Cerebellar nuclear complex (tissue), 1 donor: ENCODE measurements at places on chromosomes 1 and 21.

DNA sequence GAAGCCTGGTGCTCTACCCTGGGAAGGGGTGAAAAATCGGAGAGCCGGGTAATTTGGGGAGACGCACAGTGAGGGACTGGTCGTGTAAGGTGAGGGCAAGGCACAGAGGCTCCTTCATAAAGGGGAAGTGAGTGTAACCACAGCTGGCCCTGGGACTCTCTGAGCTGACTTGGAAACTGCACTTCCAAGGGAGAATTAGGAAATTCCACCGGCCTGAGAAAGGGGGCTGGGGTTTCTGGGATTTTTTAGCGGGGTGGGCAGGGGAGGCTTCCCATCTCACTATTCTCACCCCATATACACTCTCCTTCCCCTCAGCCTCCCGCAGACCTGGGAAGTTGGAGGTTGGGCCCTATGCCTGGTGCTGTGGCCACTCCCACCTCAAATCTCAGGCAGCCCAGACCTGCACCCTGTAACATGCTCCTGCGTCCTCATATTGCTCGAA, 88.3 kb upstream of the IPO9 start:
- no peak for DNase-seq

DNA sequence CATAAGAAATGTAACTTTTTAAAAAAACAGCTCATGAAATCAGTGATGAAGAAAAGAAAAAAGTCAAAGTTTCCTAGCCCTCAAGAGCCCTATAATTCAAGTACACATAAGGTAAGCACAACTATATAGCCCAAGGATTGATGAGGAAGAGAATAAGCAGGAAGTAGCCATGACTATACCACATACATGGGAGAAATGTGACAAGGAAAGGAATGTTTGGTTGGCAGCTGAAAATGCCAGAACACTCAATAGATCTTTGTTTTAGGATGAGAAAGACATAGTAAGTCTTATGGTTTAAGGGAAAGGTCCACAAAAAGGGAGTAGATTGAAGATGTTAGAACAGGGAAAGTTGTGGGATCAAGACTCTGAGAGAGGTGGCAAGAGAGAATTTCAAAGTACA, 5.7 kb downstream of the DOCK7 start:
- no peak for DNase-seq

DNA sequence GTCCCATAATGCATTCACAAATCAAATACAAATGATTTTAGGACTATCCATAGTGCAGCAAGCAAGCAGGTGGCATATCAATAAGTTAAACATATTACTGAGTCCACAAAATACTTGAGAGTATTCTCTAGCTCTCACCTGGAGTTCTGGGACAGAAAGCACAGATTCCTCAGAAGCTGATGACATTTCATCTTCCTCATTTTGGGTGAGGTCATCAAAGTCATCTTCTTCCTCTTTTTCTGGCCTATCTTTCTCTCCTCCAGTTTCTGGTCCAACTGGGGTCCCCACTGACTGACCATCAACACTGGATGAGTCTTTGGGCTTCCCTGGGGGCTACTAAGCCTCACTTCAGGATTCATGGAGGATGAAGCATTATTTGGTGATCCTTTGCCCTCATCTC, 38.9 kb downstream of the YY1AP1 start:
- DNase-seq = no peak

DNA sequence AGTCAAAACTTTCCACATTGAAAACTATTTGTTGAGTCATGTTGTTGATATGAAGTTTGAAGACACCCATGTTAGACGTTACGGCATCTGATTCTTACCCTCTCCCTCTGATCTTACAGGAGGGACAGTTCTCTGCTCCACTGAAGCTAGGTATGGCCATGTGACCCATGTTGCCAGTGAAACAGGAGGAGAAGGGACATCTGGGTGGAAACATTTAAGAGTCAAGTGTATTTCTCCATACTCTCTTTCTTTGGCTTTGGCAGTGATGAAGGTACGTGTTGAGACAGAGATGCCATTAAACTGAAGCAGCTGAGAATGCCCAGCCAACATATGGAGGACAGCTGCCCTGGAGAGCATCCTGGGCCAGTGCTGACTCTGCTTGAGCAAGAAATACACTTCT, 198.4 kb upstream of the PTGFR start:
- DNase-seq = no peak

- no peak for DNase-seq
These were observed 13.9 kb downstream of the SSR2 start for GRCh38 chr1:156006666-156007376.

- no peak for DNase-seq
These were observed 42.2 kb upstream of the WASF2 start for GRCh38 chr1:27531959-27532685.

DNA sequence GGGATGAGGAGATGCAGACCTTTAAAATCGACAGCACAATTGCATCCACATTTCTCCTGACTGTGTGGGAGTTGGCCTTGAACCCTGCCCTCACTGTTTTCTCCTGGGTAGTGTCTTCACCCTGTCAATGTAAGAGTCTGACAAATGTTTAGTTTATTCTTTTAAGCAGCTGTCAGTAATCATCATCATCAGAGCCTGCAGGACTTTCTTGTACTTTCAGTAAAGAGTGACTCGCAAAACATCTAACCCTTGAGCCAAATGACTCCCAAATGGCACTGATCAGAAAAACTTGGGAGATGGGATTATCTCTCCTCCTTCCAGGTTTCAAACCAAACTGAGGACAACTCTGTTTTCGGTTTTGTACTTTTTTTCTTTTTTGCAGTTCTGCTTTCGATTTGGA, 460.2 kb downstream of the KIF26B start:
- DNase-seq = no peak

GRCh38 chr1:90274376-90274775, 279.5 kb downstream of the ZNF326 start:
- no peak for DNase-seq

GRCh38 chr1:171206204-171206977, 21.3 kb downstream of the FMO2 start:
- DNase-seq = no peak

DNA sequence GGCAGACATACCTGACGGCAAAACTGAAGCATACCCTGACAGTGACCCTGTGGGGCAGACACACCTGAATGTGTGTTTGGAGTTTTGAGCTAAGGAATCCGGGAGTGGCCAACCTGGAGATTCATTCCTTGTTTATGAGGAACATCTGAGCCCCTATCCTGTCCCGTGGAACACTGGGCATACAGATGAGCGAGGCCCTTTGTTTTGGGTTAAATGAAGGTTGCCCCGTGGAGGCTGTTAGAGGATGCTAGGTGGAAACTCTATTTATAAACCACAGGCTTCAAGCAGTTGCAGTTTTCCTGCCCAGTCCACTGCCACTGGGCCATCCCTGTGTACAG, 18.1 kb downstream of the GALNT2 start:
- DNase-seq = no peak

- DNase-seq = no peak
These were observed 105.1 kb downstream of the ROR1 start for GRCh38 chr1:63878932-63879331.

DNA sequence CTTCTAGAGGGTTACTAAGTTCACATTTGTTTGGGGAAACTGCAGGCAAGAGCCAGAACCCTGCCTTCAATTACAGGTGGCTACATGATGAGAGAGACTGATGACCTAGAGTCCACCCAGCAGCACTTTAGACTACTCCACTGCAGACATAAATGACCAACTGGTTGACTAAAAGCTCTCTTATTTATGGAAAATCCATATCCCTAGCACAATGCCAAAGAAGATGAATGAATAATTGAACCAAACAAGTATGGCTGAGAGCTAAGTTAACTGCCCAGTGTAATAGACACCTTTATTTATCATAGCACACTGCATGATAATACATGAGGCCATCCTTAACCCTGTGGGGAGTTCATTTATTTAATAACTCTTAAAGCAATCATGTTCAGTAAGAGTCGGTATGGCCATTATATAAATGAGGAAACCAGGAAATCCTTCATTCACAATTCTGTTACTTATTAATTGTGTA, 60.4 kb downstream of the IL12RB2 start:
- no peak for DNase-seq

GRCh38 chr1:94876362-94876761, 50.5 kb downstream of the CNN3 start:
- no peak for DNase-seq

DNA sequence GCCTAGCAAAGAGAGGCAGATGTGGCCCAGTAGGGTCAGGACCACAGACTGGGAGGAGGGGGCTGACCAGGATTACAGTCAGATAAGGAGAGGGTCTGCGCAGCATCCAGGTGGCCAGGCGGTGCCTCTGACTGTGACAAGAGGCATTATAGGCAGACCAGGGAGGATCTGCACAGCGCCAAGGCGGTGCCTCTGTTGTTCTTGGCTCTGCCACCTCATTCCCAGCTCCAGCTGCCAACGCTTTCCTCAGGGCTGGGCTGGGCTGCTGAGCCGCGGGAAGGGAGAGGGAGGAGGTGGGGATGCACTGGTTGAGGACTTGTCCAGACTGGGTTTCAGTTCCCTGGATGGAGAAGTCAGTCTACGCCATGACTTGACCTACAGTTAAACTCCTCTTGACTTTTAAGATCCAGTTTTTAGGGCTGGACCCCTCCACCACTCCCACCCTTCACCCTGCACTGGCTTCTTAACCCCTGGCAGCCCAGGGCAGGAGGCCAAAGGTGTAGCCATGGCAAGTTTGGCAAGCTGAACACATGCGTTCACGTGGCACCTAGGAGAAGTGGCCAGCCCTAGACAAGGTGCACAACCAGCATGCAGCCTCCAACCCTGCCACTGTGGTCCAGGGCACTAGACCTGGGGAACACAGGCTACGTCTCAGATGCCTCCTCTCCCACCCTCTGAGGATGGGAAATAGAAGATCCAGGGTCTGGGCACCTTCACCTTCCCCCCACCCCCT, 4.5 kb upstream of the CRABP2 start:
- DNase-seq = no peak

- DNase-seq = peak; percentile 33
These were observed 59.4 kb downstream of the NRIP1 start for GRCh38 chr21:15005391-15005790.
